Mesendoderm (in vitro differentiated cells): ENCODE measurements at places on chromosomes 1 and 21.

- DNase-seq: no peak
Measured at GRCh38 chr1:55547405-55547804, 332.2 kb upstream of the USP24 start.

DNA sequence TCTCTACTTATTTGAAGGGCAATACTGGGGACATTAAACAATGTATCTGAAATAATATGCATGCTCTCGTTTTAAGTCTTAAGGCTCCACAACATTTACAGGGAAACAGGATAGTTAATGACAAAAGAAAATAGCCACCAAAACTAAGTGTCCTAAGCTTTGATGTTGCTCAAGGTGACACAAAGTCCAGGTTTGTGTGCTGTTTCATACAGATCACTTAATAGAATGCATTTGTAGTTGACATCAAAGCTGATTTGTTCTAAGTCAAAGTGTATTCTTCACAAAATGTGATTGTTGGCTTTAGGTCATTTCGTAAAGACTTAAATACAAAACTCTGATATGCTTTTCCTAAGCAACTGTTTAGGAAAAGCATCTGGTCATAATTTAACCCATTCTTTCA is 37.5 kb upstream of the MTR start:
- DNase-seq: no peak

- no peak for DNase-seq
Measured at GRCh38 chr1:246528933-246529731, 22.1 kb upstream of the SMYD3 start.

- DNase-seq: no peak
Measured at GRCh38 chr1:75425001-75425650, 185.8 kb downstream of the SLC44A5 start.

- DNase-seq: no peak
Measured at GRCh38 chr21:45234965-45235364, 52.7 kb downstream of the POFUT2 start.

DNA sequence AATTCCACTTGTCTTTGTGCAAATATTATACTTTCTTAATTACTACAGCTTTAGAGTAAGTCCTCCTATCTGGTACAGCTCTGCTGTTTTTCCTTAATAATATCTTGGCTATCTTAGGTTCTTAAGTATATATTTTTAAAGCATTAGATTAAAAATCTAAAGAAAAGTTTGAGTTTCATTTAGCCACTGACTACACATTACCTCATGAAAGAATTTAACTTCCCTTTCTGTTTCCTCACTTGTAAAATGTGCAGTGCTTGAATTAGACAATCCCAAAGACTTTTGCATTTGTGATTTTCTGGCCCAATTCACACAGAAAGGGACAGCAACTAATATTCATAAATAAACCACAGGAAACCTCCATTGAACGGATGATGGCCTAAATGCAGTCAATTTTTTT is 126.4 kb upstream of the SAMSN1 start:
- no peak for DNase-seq

DNA sequence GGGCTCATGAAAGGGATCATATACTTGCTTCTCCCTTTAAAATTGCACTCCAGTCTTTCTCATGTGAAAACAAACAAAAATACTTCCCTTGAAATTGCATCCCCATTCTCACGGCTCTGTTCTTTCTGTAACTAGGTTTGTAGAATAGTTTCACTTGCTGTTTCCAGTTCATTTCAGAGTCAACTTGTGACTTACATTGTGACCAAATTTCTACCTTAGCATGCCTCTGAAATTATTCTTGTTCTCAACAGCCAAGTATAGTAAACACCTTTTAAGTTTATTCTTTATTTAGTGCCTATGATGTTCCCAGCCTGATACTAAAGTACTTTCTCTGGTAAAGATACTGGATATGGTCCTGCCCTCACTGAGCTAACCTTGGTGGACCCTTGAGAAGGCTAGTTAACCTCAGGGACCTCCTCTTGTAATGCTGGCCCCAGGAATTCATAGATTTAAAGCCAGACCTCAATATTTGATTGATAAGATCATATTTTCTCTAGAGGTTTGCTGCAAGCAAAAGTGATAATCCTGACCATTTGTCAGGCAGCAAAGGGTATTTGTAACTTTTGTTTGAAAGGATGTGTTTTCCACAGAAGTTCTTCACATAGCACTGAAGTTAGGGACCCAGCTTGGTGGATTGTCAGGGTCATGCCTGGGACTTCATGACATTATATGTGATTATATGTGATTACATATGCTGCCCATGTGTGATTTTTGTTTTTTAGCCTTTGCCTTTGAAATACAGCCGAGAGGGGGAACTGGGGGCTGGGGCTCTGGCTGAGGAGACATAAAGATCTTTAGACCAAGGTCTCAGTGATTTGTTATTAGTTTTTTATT is 29.6 kb downstream of the VANGL2 start:
- DNase-seq: no peak

DNA sequence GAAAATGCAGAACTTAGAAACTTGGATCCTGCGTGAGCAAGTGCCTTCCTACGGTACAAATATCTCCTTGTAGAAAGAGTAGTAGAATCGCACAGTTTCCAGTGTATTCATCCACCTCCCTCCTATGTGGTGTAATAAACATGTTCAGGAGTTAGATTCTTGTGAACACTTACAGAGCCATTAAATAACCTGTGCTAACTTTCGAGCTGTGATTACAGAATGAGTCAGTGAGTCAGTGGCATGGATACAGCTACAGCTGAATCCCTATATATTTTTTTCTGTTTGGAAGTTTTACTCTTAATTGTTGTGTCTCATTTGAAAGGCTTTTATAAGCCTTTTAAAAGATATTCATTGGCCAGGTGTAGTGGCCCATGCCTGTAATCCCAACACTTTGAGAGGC is 148.7 kb downstream of the EDEM3 start:
- DNase-seq: no peak

- DNase-seq: no peak
Measured at GRCh38 chr1:201925981-201926645, 20.2 kb downstream of the LMOD1 start.

- no peak for DNase-seq
Measured at GRCh38 chr21:28421716-28422524, 570.8 kb downstream of the LTN1 start.

DNA sequence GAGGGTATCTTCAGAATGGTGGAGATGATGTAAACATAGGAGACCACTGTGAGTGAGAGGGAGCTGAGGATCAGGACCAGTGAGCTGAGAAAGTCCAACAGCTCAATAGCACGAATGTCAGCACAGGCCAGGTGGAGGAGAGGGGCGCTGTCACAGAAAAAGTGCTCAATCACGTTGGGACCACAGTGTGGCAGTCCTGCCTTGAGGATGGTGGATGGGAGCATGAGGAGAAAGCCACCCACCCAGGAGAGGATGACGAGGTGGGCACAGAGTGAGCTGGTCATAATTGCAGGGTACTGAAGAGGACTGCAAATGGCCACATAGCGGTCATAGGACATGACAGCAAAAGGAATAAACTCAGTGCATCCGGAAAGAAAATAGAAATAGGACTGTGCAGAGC is 8.1 kb downstream of the OR11L1 start:
- DNase-seq: peak; percentile 52

- no peak for DNase-seq
Measured at GRCh38 chr1:85203573-85204171, 2.9 kb upstream of the SYDE2 start.

GRCh38 chr1:6982860-6983259 is 197.6 kb downstream of the CAMTA1 start:
- DNase-seq: peak; percentile 54

DNA sequence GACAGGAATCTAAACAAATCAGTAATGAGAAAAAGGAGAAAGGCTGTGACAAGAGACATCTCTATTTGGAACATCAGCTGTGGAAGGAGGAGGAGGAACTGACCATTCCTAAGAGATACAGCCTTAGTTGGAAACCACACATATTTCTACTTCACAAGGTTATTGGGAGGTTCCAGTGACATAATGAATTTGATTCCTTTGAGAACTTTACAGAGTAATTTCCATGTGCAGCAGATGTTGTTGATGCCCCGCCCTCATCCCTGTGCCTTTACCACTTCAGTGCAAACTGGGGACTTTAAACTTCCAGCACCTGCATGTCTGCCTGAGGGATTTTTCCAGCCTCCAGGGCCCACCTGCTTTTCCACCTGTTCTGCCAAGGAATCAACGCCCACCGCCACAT is 9.3 kb upstream of the ST6GALNAC5 start:
- no peak for DNase-seq

DNA sequence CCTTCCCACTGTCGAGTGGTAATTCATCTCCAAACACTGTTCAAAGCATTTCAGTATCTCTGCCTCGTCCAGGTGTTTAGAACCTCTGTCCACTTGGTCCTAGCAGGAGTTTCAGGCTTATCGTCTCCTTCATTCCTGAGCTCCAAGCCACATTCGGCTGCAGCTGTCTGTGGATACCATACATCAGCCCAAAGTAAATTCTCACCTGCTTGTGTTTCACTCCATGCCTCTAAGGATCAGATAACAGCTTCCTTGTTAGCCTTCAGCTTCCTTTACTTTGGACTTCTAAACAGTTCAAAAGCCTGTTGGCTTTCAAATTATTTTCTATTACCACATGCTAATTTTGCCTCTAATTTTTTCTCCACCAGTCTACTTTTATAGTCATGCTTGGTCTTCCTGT is 219.0 kb upstream of the L1TD1 start:
- peak; percentile 42 for DNase-seq

DNA sequence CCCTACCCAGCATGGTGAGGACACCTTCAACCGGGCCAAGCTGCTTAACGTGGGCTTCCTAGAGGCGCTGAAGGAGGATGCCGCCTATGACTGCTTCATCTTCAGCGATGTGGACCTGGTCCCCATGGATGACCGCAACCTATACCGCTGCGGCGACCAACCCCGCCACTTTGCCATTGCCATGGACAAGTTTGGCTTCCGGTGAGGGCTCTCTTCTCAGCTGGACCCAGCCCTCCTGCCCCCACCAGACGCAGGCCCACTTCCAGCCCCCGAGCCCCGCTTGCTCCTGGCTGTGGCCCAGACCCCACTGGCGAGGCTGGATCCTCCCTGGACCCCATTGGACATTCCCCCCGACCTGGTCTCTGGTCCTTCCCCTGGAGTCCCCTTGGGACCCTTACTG is 5.8 kb downstream of the B4GALT2 start:
- DNase-seq: no peak

GRCh38 chr1:168110896-168111545 is 25.7 kb downstream of the GPR161 start:
- peak; percentile 95 for DNase-seq

DNA sequence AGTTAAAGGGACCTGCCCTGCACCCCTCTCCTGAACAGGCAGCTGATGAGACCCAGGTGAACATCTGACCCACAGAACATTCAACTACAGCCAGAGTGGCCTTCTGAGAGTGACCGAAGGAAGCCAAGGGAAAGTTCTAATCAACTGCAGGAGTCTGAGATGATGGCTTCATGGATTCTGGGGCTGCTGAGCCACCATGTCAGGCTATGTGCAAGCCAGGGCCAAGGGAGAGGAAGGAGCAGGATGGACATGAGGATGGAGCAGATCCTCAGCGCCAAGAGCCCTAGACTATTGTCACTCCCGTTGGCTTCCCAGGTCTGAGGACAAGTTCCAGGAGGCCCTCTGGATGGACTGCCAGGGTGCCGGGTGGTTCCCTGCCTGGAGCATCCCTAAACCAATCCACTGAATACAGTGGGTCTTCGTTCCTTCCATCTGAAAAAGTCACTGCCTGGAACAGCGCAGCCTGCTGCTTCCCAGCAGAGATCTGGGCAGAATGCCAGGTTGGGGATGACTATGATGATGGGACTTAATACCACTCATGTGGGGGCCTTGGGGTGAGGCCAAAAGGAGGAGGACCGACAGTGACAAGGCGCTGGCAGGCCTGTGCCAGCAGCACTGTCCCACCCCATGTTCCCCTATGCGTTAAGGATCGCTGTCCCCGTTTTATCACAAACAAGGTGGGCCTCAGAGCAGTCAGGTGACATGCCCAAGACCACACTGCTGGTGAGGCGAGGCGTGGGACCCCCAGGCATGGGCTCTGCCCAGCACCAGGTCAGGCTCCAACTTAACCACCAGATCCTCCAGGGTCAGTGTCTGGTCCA is 19.8 kb downstream of the SPOCD1 start:
- DNase-seq: no peak

DNA sequence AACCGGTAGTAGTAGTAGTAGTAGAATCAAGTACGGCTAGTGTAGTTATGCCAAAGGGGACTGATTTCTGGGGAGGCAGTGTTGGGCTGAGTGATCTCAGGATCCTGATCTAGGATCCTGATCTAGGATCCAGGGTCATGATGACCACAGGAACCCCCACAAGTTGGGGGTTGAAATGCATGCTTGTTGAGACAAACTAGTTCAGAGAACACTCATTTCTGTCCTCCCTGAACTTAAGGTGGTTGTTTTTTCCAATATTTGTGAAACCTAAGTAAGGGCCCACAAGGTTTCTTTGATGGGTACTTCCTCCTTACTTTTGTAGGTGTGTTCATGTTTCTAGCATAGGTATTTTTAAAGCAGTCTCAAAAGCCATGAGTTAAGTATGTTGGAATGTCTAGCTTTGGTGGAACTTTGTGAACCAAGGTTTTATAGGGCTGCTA is 33.9 kb upstream of the PDC start:
- DNase-seq: no peak

DNA sequence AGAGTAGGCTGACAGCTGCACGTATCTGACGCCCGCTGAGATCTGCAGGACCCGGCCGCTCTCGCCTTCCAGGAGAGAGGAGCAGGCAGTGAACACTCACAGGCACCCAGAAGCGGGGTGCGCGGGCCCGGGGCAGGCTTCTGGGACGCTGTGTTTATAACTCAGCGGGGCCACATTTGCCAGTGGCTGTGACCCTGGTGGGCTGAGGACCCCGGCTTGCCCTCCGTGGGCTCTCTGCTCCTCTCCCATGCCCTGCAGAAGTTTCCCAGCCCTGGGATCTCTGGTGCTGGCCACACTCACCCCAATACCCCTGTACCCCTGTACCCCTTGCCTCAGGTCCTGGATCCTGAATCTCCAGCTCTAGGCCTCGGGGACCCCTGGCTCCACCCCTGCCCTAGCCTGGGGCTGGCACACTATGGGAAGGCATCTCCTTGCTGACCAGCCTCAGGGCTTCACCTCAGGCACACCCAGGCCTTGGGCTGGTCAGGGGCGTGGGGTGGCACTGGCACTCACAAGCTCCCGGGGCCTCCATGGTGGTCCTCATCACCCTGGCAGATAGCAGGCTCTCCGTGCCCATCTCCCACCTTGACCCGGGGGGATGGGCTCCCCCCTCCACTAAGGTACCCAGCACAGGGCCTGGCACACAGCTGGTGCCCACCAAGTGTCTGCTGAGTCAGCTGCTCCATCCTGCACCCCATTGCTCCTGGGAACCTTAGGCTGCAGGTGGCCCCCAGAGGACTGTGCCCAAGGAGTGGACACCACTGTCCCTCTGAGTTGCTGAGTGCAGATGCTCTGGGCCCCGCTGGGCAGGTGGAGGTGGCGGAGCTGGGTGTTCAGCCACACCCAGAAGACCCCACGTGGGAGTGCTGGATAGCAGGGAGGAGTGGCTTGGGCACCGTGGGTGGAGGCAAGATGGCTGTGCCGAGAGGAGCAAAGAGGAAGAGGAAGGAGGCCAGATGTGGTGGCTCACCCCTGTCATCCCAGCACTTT is 32.4 kb downstream of the MORN1 start:
- no peak for DNase-seq

GRCh38 chr1:210645582-210646257 is 317.0 kb downstream of the HHAT start:
- DNase-seq: no peak

GRCh38 chr21:31556662-31557061 is 102.8 kb upstream of the SOD1 start:
- DNase-seq: peak; percentile 60
